ENCODE measurements at places on chromosomes 3 and 15.

DNA sequence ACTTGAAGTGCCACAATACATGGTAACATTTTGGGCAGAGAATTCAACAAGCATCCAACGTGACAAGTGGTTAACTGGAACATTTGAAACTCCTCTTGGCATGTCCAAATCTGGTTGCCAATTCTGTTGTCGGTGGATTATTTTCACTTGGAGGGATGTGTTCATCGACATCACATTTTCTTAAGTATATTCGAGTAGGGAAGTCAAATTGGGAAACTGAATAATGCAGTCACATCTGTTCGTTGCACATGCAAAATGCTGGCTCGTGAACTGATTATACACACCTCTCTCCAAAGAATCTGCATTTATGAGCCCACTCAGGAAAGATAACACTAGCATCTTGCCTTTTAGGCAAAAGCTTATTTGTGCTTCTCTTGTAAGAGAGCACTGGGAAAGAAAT is 139.7 kb downstream of the LIPC start:
- DNase-seq = no peak

DNA sequence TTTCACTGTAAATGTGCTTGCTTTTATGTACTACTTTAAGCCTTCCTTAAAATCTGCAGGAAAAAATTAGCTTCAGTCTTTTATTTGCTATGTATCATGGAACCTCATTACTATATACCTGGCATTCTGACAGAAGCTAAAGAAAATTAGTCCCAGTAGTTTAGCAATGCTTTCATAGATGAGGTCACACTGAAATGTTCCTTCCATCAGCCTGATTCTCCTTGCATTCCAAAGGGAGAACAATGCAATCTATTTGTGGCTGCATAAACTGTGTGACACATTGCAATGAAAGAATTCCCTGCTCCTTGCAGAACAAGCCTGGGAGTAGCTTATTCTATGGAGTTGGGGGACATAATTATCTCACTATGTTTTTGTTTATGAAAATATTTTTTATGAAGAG is 691.5 kb upstream of the ARPP21 start:
- DNase-seq = no peak

- no peak for DNase-seq
Observed at GRCh38 chr15:29888646-29889045, 66.4 kb upstream of the TJP1 start.

DNA sequence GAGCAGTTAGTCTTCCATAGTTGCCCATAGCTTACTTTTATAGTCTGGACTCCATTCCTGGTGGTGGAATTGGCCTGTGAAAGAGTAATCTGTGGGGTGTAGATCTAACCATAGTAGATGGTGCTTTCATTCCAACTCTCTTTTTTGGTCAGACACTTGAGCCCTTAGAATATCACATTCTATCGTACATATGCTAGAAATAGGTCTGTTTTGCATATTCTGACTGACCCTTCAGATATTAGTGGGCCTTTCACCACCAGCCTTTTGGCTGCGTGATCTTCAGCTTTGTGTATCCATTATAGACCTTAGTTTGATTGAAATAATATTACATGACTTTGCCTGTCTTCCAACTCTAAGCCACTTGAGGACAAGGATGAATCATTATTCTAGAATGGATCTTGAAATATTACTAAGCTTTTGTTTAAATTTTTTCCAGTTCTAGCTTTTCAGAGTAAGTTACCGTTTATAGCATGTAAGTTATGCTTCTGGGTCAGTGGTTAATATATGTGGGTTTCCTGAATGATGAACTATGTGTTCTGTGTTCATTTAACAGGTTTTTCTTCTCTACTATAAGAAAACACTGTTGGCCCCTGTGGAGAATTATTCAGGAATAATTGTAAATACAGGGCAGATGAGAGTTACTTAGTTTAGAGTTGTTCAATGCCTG is 8.7 kb downstream of the RAB7A start:
- no peak for DNase-seq

DNA sequence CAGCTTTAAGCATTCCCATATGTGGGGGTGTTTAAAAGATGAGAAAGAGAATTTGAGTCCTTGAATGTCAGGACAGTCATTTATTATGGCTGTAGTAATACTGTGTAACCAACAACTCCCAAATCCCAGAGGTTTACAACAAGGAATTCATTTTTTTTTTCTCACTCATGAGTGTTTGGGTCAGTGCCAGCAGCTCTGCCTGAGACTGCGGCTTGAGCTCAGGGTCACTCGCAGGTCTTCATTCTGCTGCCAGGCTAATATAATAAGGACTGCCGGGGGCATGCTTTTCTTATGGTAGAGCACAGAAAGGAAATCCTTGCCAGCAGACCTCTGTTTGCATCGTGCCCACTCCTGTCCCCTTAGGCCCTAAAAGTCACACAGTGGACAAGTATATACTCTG is 277.9 kb upstream of the LMCD1 start:
- peak; percentile 59 for DNase-seq

GRCh38 chr15:75203908-75204263 is 2.2 kb downstream of the C15orf39 start:
- no peak for DNase-seq

DNA sequence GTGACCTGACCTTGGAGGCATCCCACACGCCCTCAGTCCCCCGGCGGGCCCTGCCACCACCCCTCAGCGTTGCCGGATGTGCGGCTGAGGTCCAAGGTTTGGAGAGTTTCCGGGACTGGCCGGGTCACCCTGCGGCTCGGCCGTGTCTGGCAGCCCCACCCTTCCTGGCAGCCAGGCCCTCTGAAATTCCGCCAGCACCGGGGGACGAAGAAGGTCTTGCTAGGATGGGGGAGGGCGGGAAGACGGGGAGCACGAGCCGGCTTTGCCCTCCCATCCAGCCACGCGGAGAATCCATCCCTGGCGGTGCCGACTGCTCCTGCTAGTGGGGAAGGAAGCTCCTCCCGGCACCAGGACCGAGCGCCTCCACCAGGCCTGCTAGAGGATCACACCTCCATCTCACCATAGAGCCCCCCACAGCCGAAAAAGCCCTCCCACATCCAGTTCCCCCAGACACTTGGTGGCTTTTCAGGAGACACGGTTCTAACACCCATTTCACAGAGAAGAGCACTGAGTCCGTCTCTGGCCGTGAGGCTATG is 81.5 kb downstream of the CPN2 start:
- DNase-seq = peak; percentile 46

- DNase-seq = no peak
Observed at GRCh38 chr15:76449455-76449854, 112.9 kb downstream of the ISL2 start.

DNA sequence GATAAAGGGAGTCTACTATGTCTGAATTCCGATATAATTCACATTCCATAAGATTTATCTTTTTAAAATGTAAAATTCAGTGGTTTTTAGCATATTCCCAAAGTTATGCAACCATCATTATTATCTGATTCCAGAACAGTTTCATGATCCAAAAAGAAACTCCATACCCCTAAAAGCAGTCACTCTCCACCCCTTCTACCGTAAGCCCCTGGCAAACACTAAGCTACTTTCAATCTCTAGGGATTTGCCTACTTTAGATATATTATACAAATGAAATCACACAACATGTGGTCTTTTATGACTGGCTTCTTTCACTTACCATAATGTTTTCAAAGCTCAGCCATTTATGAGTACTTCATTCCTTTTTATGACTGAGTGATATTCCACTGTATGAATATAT is 65.6 kb downstream of the TMEM212 start:
- no peak for DNase-seq

- no peak for DNase-seq
Observed at GRCh38 chr3:188283347-188283746, 129.4 kb downstream of the LPP start.

All from SK-N-SH (cell line).